H4 (cell line): ENCODE measurements at places on chromosomes 11 and 22. TPM values are rescaled to one million over a fixed set of nuclear protein-coding genes. Genes with fewer than 3 reads are reported as not detected.

- no peak for DNase-seq
Measured at GRCh38 chr11:95698676-95699557, 90.7 kb downstream of the FAM76B start.

- DNase-seq, result peak; percentile 72
Measured at GRCh38 chr11:19553683-19554333, 158.8 kb upstream of the NAV2 start.

- peak; percentile 42 for DNase-seq
Measured at GRCh38 chr11:119666463-119667131, 62.4 kb downstream of the NECTIN1 start.

GRCh38 chr22:48707763-48708557, 1119.7 kb downstream of the BRD1 start:
- DNase-seq, result no peak

GRCh38 chr11:71459076-71459766, 6.2 kb downstream of the NADSYN1 start:
- DNase-seq, result no peak

DNA sequence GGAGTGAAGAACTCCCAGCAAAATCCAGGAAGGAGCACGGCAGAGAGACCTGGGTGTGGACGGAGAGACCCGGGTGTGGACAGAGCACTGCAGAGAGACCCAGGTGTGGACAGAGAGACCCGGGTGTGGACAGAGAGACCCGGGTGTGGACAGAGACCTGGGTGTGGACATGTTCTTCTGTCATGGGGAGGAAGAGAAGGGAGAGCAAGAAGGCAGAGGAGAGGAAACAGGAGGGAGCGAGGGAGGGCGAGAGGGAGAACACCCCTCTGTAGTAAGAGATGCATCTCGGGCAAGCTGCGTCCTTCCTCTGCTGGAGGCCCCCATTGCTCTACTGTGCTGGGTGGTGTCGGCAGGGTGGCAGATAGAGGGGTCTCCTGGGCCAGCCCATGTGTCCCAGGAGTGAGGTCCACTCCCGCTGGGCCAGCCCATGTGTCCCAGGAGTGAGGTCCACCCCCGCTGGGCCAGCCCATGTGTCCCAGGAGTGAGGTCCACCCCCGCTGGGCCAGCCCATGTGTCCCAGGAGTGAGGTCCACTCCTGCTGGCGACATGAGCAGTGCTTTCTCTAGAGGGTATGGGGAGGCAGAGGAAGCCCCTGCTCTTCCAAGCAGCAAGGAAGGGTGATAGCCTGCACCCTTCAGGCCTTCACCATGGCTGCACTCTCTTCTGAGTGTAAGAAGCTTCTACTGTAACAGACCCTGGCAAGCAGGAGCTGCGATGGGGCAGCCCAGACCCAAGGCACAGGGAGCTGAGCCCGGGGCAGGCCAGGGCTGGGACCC, 934.2 kb downstream of the BRD1 start:
- DNase-seq, result no peak

DNA sequence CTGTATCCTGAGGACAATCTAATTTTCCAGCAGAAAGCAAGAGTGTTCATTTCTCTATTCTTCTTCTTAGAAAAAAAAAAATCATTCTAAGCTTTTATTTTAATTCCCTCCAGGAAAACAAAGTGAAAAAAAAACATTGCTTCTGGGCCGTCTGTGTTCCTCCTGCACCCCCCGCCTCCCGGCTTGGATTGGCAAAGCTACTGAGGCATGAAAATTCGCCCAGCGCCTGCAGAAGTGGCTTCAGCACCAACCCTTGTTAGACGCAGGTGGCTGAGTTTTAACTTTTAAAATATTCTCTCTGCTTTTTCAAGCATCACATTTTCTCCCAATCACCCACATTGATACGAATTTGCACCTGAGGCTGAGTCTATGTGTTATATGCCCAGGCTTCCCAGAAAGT, 401.6 kb downstream of the BRD1 start:
- no peak for DNase-seq

DNA sequence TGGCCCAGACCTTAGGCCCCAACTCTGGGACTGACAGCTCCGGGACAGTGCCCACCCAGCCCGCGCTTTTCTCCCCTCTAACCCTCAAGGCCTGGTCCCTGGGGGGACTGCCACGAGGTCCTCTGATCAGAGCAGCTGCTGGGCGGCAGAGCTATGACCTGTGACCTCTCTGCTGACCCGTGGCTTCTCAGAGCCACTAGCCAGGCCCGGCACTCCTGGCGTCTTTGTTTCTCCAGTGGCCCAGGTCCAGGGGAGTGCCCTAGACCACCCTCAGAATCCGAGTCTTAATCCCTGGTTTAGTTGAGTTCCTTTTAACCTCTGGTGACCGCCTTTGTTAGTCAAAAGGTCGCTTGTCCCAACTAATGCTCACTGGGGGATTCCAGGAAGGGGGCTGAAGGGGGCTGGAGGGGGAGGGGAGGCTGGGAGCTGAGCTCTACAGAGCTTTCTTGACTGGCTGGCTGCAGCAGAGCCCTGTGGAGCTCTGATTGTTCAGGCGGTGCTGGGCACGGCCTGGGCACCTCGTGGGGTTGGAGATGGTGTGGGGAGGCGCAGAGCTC, 1.2 kb downstream of the FBLN1 start:
- no peak for DNase-seq

GRCh38 chr11:44566952-44567875, 1.8 kb downstream of the CD82 start:
- DNase-seq, result no peak

DNA sequence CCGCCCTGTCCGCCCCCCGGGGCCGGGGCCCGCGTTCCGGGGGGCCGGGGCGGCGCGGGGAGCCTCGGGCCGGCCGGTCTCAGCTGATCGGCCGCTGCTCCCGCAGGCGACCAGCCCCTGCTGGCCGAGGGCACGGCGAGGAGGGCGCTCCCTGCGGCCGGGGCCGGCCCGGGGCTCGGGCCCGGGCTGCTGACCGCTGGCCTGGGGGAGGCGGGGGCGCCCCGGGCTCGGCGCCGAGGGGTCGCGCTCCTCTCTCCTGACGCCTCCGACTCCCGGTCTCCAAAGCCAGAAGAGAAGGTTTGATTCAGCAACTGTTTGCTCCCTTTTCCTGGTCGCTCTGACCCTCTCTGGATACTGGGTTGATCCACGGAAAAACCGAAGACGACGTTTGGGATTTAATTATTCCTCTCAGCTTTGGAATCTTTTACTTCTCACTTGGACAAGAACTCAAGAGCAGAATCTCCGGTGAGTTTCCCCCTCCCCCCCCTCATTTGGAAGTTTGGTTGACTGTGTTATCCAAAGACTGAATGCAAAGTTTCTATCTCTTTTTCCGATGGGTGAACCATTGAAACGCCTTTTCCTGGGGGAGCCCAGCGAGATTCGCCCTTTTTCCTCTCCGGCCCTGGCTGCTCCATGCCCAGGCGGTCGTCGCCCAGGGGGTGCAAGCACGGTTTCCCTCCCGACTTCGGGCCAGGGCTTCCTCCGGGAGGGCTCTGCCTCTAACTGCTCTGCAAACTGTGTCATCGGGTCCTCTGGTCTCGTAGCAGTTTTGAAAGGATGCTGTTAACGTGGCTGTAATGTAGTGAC, 725 bp downstream of the KDM2A start:
- DNase-seq, result no peak

GRCh38 chr11:123924027-123924426, 15.4 kb upstream of the OR4D5 start:
- no peak for DNase-seq

GRCh38 chr11:953512-953911, 27.8 kb downstream of the AP2A2 start:
- DNase-seq, result no peak

GRCh38 chr11:82356316-82356715, 377.3 kb downstream of the FAM181B start:
- DNase-seq, result peak; percentile 27

SLC5A4 gene
- total RNA-seq, result 0.04 TPM in 1 of 2 replicates, not detected in the other

BARX2 gene
- total RNA-seq, result not detected in 2 replicates

TMEM45B gene
- not detected in 2 replicates for total RNA-seq

OR51I1 gene
- 0.45 TPM in 1 of 2 replicates, not detected in the other for total RNA-seq
